ENCODE measurements at places on chromosomes 13 and 19.

DNA sequence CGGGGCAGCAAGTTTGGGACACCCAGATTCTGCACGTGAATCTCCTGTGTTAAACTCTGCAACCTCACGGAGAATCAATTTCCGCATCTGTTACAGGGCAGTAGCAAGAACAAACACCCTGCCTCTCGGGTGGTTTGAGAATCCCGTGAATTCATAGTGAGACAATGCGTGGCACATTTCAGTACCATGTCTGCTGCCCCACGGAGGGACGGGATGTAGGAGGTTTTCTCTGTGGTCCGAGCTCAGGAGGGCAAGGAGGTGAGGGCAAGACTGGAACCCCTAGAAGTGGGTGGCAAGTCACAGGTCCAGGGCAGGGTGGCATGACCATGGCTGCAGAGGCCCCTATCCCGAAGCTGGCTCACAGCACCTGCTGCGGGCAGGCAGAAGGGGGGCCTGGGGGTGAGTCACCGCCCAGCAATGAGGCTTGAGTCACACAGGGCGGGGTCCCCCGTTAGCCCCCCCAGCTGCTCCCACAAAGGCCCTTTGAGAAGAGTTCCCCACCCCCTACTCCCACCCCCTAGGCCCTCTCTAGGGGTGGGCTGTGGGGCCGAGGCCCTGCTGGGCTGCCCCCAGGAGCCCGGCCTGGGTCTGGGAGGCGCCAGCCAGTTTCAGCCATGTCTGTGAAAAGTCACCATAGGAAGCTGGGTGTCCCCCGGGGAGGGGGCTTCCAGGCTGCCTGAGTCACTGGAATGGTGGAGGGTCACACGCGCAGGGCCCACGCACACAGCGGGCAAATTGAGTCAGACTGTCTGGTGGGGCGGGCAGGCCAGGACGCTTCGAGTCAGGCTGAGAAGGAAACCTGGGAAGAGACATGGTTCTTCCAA, 25.8 kb upstream of the NANOS3 start:
- peak; percentile 69 for DNase-seq

DNA sequence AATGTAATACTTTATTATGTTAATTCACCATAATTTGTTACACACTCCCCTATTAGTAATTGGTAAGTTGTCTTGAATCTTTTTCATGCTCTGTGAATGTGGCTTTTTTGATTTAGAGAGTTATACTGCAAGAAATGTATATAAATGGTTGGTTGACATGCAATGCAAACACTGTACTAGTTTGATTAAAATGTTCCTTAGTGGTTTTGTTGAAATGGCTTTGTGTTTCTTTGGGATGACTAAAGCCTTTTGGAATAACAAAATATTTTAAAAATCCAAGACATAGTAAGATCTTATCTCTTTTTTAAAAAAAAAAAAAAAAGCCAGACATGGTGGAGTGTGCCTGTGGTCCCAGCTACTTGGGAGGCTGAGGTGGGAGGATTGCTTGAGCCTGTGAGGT, 10.5 kb downstream of the LAMP1 start:
- DNase-seq, result no peak

DNA sequence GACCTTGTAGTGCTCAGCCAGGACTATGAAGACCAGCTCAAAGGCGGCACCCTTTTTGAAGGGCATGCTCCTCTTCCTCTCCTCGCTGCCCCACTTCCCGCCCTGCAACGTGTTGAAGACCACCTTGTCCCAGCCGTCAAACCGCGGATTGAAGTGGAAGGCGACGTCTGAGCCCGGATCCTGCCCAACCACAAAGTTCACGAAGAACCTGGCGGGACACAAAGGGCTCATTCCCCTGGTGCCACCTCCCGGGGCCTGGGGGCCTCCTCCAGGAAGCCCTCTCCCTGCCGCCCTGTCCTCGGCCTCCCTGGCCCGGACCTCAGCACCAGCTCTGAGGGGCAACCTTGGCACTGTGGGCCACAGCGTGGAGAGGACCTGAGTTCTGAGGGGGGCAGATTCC, 4.0 kb downstream of the LGALS4 start:
- no peak for DNase-seq

GRCh38 chr19:4604912-4605311, 34.4 kb upstream of the TNFAIP8L1 start:
- no peak for DNase-seq

- no peak for DNase-seq
Observed at GRCh38 chr19:50510121-50510670, 795 bp downstream of the JOSD2 start.

DNA sequence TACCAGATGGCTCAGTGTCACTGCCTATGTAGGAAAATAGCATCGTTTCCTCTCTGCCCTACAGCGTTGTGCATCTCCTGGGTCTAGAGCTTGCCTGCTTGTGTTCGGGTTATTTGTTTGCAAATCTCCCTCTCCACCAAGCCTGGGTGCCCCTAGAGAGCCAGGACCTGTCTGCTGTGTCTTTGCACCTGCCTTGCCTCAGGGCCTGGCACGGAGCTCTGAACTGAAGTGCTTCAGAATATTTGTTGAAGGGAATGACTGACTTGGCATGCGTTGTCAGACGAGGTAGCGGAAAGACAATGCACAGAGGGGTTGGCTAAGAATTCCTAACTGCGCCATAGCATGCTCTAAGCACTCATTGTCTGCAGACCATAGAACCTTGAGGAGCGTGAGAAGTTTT, 263.4 kb downstream of the FGF9 start:
- DNase-seq, result no peak

DNA sequence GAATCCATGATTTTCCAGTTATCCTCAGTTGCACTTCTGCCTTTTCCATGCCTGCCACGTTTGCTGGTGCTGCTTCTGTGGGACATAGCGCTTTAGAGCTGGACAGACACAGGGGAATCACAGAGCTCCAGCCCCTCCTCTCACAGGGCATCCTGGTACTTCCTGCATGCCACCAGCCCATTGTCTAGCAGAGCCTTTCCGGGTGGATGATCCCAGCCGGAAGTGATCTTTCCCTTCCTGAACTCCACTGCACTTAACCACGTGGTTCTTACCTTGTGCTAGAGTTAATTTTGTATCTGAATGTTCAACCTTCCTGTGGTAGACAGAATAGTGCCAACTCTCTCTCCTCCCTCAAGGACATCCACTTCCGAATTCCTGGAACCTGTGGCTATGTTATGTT, 12.6 kb upstream of the OLFM4 start:
- DNase-seq, result no peak

DNA sequence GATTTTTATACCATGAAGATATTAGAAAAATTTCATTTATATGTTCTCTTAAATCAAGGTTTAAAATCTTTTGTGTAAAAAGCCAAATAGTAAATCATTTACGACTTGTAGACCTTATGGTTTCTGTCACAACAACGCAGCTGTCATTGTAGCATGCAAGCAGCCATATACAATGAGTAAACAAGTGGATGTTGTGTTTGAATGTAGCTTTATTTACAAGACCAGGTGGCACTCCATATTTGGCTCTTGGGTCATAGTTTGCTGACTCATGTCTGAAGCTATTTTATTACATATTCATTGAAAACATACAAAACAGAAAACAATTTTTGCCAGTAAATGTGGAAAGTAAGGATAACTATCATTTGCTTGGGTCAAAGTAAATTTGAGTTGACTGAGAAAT, 930.8 kb downstream of the SLITRK5 start:
- DNase-seq, result no peak

DNA sequence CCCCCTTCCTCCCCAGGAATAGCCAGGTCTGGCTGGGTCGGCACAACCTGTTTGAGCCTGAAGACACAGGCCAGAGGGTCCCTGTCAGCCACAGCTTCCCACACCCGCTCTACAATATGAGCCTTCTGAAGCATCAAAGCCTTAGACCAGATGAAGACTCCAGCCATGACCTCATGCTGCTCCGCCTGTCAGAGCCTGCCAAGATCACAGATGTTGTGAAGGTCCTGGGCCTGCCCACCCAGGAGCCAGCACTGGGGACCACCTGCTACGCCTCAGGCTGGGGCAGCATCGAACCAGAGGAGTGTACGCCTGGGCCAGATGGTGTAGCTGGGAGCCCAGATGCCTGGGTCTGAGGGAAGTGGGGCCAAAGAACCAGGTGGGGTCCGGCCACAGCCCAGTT, 3.2 kb downstream of the KLK2 start:
- no peak for DNase-seq
